ENCODE measurements at places on chromosomes 3 and 15. TPM values are rescaled to one million over a fixed set of nuclear protein-coding genes. Genes with fewer than 3 reads are reported as not detected.

DNA sequence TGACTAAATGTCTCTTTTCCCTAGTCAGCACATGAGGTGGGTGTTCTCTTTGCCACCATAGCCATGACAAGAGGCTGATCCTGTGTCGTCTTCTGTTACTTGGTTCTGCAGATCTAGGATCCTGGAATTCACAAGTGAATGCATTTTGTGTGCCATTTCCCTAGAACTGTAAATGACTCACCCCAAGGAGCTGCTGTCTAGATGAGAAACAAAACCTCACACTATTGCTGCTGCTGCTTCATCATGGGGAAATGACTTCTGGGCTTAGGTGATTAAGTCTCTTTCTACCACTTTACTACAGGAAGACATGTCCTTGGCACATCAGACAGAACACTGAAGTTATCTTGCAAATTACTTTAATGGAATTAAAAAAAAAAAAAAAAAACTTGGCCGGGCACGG is 54.9 kb downstream of the SLCO3A1 start:
- no peak for DNase-seq

DNA sequence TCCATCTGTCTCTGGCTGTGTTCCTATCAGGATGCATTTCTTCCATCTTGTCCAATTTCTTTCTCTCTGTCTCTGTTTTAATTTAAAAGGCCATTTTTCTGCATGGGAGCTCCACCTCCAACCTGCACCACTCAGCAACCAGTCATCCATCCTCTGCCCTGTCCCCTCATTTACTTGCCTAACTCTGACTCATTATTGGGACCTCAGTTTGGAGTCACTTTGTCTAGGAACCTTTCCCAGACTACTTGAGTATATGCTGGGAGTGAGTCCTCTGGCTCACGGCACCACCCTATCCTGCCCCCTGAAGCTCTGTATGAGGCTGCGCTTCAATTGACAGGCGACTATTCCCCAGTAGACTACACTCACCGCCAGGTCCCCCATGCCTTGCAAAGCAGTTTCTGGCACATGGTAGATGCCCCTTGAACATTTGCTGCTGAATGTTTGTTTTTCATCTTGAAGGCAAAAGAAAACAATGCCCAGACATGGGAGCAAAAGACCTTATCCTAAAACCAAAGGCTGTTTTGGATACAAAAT is 513.3 kb upstream of the CFAP20DC start:
- DNase-seq = no peak

- no peak for DNase-seq
Observed at GRCh38 chr3:123186695-123187094, 15.0 kb upstream of the SEC22A start.

- DNase-seq = no peak
Observed at GRCh38 chr3:81164806-81165205, 596.6 kb downstream of the GBE1 start.

Gene CD86
- total RNA-seq = 3.6 TPM

- DNase-seq = no peak
Observed at GRCh38 chr3:56303487-56303886, 164.8 kb downstream of the ERC2 start.

- DNase-seq = no peak
Observed at GRCh38 chr3:21041621-21042020, 709.4 kb downstream of the ZNF385D start.

Gene GOLGA6B
- total RNA-seq = not detected

Gene PRR20G
- total RNA-seq = not detected

DNA sequence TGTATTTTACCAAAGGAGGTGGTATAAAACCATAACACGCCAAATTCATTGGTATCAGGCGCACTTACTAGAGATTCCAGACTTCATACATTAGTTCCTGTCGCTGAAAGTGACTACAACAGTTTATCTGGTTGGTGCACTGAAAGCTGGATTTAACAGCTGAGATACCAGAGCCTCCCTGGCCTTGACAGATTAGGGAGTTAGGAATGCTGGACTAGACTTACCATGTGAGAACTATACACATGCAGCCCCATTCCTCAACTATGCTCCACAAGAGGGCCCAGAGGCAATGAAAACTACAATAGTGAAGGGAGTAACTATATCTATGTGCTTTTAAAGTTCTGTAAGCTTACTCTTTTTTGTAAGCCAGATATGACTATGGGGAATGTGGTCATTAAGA is 174.4 kb downstream of the STAG1 start:
- no peak for DNase-seq

- peak; percentile 46 for DNase-seq
Observed at GRCh38 chr3:184261270-184261853, at the start of gene CAMK2N2. Gene CAMK2N2, minus strand, starts transcription at chr3:184261553. Its CDS starts 268 bp downstream, at chr3:184261285.

- DNase-seq = peak; percentile 73
Observed at GRCh38 chr3:127694467-127695215, 21.9 kb downstream of the ABTB1 start.

DNA sequence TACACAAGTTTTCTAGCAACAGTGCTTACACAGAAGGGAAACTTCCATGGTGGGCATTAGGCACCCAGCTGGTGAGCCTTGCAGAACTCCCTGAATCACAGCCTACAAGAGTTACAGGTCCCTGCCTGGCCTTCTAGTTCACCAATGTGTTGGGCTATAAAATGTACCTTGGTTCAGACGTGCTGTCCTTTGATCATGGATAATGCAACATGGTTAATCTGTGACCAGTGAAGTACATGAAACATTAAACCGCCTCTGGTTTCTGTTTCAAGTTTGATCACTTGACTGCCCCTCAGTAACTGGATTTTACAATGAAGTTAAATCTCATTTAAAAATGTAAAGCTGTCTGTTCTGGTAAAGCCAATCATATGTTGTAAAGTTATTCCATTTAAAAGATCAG is 51.8 kb downstream of the FMN1 start:
- no peak for DNase-seq

DNA sequence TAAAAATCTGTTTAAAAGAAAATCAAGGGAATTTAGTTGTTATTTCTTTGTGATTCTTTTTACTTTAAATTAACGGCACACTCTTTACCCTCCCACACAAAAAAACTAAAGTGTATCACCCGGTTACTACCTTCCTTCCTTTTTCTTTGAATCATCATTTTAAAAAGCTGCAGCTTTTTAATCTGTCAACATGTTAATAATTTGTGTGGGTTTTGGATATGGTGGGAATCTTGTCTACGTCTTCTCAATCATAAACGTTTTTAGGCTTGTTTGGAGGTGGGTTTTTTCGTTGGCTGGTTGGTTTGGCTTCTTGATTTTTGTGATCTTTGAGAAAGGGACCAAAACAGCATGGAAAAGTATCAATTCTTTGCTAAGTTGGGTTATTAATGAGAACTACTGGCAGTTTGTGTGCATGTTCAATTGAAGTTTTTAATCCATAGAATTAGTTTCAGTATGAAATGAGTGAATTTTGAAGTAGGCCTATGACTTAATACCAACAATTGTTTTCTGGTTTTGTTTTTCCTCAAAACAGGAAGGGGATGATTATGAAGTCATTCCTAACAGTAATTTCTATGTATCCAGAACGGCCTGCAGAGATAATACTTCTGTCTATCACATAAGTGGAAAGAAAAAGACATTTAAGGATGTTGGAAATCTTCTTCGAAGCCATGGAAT is 4.5 kb downstream of the SMC4 start:
- DNase-seq = no peak

Data from left ventricle myocardium inferior (tissue), 1 donor.